Stimulated activated CD8-positive, alpha-beta memory T cell treated with anti-CD3 and anti-CD28 coated beads, Interleukin-15, amount 100 ng/mL, for 24 hours (primary cell): ENCODE measurements at places on chromosomes 13 and 19.
A peak's percentile ranks its signal among the peaks of the same experiment; 100 is the strongest.

- DNase-seq: no peak
Observed at GRCh38 chr19:48206397-48207093, 36.1 kb downstream of the ZSWIM9 start.

DNA sequence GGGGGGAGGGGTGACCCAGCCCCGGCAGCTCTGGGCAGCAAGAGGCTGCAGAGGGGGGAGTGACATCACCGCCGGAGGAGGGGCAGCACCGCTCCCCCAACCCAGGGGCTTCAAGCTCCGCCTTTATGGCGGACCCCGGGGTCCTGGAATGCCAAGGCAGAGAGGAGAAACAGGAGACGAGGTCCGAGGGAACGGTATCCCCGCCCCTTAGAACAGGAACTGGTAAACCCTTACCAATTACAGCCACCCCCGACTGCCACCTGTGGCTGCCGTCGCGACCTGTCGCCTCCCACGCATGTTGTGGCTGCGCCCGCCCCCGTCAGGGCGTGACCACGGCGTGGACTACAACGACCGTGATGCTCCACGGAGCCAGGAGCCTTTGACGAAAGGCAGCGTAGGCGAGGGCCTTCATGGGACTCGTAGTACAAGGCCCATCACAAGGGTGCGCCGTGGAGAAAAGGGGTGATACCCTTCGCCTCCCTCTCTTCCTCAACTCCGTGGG lies 4.1 kb upstream of the KCNC3 start:
- peak; percentile 71 for DNase-seq

DNA sequence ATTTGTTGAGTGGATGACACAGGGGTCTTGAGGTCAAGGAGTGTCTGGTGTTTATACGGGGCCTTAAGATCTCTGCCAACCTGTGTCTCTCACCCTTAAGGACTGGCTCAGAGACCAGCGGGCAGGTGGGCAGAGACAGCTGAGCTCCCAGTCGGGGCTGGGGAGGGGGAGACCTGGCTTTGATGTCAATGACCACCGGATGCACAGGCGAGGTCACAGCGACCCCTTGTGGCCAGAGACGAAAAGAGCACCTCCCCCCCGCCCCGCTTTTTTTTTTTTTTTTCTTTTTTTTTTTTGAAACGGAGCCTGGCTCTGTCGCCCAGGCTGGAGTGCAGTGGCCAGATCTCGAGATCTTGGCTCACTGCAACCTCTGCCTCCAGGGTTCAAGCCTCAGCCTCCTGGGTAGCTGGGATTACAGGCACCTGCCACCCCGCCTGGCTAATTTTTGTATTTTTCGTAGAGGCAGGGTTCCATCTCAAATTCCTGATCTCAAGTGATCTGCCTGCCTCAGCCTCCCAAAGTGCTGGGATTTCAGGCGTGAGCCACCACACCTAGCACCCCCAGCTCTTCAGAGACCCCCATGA lies 12.1 kb upstream of the KLK14 start:
- peak; percentile 21 for DNase-seq

GRCh38 chr19:4922530-4923275 lies 13.4 kb downstream of the UHRF1 start:
- DNase-seq: no peak

DNA sequence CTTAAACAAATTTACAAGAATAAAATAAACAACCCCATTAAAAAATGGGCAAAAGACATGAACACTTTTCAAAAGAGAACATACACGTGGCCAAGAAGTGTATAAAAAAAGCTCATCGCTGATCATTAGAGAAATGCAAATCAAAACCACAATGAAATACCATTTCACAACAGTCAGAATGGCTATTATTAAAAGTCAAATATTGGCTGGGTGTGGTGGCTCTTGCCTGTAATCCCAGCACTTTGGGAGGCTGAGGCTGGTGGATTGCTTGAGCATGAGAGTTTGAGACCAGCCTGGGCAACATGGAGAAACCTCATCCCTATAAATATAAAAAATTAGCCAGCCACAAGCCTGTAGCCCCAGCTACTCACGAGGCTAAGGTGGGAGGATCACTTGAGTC lies 89.9 kb downstream of the UBL3 start:
- DNase-seq: no peak

- DNase-seq: no peak
Observed at GRCh38 chr13:36709136-36709890, 35.5 kb downstream of the SERTM1 start.

DNA sequence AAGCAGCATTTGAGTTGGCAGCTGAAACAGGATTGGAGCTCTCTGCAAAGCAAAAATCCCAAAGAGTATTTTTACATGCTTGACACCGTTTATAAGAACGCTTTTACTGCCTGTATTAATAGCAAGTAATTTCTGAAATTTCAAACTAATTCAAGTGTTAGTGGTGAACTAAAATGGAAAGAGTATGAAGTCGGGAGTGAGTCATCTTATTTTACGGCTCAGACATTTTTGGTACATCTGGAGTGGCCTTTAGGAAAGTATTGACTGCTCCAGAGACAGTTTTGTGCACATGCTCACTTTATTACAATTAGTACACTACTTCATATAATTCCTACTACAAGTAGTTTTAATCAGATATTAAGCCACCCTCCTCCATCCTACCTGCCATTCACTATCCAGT lies 167.4 kb downstream of the SLITRK6 start:
- no peak for DNase-seq

DNA sequence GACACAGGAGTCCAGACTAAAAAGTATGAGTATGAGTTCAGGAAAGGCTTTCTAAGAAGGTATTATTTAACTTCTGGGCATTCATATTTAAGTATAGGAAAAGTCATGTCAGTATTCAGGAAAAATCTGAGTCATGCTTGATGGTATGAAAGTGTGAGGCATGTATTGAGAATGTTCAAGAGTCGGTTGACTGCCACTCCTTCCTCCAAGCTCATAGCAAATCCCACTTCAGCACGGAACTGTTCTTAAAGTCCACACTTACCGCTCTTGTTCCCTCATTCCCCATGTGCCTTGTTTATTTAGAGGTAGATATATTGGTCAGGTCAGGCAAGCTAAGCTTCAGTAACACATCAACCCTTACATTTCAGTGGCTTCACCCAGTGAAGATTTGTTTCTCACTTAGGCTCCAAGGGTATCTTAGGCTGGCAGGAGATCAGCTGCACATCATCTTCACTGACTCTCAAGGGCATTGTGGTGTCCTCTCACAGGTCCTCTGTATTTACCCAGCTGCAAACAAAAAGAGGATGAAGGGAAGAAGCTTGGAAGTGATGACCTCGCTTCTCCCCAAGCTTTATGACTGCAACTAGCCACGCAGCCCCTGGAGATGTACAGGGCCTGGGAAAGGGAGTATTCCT lies 1189.2 kb downstream of the EFNB2 start:
- no peak for DNase-seq

GRCh38 chr13:90485436-90485835 lies 862.1 kb upstream of the MIR17HG start:
- DNase-seq: no peak

DNA sequence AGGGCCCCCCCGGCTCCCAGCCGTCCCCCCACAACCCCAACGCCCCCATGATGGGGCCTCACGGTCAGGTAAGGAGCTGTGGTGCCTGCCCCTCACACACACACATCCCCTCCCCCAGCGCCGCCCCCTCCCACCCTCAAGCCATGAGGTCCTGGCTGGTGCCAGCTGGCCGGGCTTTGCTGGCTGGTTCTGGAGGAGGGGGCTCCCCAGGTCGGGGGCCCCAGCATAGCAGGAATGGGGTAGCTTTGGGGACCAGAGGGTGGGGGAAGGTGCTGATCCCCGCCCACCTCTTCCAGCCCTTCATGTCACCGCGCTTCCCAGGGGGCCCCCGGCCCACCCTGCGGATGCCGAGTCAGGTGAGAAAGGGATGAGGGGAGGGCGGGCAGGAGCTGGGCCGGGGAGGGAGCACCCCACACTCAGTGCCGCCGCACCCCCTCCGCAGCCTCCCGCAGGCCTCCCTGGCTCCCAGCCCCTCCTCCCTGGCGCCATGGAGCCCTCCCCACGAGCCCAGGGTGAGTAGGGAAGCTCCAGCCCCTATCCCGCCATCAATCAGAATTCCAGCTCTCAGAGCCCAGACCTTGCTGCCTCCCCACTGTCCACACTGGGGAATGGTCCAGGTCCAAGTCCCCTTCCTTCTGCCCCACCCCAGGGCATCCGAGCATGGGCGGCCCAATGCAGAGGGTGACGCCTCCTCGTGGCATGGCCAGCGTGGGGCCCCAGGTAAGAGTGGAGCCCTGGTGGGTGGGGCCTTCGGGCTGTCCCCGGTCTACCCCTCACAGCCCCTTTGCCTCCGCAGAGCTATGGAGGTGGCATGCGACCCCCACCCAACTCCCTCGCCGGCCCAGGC lies 6.4 kb downstream of the ISYNA1 start:
- no peak for DNase-seq

DNA sequence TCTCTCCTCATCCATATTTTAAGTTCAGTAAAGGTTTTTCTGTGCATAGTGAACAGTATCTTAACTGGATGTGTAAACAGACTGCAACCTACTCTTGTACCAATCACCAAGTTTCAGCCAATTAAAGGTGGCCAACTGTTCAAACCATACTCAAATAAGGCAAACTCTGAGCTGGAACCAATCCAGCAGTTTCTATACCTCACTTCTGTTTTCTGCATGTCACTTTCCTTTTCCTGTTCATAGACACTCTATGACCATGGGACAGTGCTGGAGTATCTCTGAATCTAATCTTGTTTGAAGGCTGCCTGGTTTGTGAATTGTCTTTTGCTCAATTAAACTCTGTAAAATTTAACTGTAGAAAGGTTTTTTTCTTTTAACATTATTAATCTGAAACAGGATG lies 470.3 kb upstream of the SLITRK6 start:
- DNase-seq: no peak

- DNase-seq: no peak
Observed at GRCh38 chr13:98351636-98352035, 174.6 kb upstream of the RNF113B start.

GRCh38 chr13:72258340-72258981 lies 391.5 kb upstream of the DACH1 start:
- DNase-seq: no peak

DNA sequence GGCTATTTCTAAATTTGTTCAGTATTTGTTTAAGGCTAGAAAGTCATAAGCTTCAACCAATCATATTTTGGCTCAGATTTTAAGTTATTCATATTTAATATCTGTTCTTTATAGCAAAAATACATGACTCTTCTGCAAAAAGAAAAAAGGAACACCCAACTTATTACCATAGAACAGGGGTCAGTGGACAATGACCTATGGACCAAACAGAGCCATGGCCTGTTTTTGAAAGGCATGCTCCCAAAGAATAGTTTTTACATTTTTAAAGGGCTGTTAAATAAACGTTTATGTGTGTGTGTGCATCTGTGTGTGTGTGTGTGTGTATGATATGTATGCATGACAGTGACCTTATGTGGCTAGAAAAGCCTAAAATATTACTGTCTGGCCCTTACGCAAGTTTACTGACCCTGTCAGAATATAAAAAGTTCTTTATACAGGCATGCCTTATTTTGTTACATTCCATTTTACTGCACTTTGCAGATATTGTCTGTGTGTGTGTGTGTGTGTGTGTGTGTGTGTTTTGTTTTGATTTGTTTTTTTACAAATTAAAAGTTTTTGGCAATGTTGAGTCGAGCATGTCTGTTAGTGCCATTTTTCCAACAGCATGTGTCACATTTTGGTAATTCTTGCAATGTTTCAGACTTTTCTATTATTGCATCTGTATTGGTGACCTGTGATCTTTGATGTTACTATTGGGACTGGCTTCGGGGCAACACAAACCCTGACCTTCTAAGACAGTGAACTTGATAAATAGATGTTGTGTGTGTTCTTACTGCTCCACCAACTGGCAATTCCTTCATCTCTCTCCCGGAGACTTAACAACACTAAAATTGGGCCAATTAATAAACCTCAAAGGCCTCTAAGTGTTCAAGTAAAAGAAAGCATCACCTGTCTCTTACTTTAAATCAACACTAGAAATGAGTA lies 22.0 kb downstream of the KLF12 start:
- no peak for DNase-seq

DNA sequence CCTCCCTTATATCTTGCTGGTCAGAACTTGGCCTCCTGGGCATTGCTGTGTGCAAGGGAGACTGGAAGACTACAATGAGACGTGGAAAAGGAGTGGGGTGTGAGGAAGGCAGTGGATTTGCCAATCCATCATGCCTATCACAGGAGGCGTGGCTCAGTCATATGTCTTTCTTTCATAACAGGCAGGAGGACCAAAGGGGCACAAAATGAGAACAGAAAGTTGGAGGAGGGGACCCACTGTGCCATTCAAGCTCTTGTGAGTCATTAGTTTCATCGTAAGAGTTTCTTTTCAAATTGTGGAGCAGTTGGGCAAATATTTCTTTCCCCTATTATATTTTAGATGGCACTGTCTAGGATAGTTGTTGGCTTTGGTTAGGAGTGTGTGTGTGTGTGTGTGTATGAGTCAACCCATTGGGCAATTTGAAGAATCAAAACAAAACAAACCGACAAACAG lies 471.5 kb downstream of the TSHZ3 start:
- no peak for DNase-seq

GRCh38 chr19:35734889-35735288 lies 7.4 kb downstream of the IGFLR1 start:
- DNase-seq: no peak

- DNase-seq: no peak
Observed at GRCh38 chr13:40485611-40486517, 180.6 kb downstream of the FOXO1 start.

DNA sequence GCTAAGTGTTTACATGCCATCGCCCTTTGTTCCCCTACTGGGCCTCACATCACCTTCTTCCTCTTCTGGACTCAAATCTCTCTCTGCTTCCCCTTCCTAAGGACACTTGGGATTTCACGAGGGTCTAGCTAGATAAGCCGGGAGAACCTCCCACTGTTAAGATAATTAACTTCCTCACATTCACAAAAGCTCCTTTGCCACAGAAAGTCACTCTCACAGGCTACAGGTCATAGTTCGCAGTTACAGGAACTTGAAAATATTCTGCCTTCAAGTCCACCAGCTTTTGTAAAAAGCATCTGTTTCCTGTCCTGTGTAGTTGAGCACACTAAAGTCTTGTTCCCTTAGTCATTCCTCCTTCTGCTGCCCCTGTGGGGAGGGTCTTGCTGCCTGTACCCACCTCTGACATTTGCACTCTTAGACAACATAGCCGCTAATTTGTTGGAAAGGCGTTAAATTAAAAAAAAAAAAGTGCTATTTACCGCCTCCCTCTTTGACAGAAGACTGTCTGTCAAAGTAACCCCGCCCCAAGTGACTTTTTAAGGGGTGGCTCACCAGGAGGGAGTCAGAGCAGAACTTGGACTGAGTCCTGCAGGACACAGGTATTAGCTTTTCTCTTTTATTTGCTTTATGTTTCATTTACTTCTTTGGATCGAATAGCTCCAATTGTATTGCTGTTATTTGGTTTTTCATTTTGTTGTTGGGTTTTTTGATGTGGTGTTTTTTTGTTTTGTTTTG lies 26.8 kb upstream of the CEACAM21 start:
- no peak for DNase-seq

DNA sequence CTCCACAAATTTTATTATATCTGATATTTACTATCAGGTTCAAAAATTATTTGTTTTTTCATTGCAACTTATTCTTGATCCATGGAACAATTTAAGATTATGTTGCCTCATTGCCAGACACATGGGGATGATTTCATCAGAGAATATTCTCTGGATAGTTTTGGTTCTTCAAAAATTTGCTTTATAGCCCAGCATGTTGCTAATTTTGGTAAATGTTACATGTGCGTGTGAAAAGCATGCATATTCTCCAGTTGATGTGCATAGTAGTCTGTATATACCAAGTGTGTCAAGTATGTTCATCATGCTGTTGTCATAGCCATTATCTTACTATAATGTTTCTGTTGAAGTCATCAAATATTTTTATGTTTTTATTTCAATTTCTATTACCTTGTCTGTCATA lies 122.3 kb downstream of the RFC3 start:
- no peak for DNase-seq

- peak; percentile 29 for DNase-seq
Observed at GRCh38 chr13:111153977-111154332, 38.8 kb downstream of the ARHGEF7 start.

- no peak for DNase-seq
Observed at GRCh38 chr13:22596171-22596863, 584.5 kb upstream of the SGCG start.
